ENCODE measurements at places on chromosomes 2 and 18.

DNA sequence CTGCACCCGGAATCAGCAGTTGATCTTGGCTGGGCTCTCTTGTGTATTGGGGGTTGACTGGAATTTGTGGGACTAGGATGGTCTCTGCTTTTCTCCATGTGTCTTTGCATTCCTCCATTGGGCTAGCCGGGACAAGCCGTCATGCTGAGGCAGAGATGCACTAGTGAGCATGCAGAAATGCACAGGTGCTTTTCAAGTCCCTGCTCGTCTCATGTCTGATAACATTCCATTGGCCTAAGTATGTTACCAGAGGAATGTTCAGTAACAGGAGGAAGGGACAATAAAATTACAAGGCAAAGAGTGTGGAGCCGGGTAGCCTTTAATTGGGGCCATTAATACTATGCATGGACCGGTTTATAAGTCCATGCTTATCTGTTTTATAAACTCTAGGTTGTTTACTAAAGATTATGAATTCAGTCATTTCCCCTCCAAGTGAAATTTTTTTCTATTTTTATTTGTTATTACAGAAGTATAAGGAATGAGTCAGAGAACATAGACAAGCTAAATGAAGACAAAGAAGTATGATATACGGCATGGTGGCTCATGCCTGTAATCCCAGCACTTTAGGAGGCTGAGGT, 24.4 kb upstream of the AAK1 start:
- DNase-seq: no peak

GRCh38 chr2:40289771-40290404, 162.0 kb downstream of the SLC8A1 start:
- no peak for DNase-seq

- no peak for DNase-seq
Observed at GRCh38 chr2:191215666-191216065, 29.5 kb upstream of the MYO1B start.

DNA sequence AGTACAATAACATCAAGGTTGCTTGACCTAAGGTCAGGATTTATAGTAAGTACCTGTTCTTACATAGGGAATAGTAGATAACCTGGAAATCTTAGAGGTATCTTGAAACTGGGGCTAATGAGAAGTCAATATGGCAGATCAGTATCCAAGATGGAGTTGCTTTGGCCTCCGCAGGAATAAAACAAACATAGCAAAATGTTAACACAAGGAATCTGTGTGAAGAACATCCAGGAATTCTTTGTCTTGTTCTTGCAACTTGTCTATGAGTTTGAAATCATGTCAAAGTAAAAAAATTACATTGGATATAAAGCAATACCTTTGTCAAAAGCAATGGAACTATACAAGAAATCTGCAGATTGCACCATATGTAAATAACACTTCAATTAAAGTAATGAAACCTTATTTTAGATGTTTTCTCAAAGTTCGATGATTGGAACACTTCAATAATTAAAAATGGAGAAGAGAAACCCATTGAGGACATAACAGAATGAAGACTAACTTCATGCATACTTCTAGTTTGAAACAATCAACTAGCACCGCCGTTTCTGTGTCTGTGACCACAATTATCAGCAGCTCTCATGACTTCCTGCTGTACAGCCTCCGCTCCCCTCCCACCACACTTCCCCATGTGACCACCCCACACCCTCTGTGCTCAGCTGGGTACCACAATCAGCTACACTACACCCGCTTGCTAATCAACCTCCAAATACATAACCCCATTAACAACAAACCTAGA, 27.6 kb downstream of the C2orf76 start:
- peak; percentile 59 for DNase-seq

DNA sequence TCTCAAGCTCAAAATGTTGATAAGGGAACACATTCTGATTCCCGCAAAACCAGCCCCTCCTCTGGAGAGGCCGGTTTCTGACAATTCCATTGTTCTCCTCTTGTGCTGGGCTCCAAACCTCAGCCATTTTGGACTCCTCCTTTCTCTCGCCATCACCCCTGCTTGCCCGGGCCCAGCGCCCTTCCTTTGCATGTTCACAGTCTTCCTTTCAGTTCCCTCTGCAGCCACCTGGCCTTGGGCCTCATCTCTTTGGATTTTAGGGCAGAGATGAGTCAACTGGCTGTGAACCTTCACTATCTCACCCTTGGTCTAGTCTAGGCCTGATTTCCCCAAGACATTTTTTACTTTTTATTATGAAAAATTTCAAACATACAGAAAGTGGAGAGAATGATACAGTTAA, 155.9 kb upstream of the MAP3K20 start:
- no peak for DNase-seq

DNA sequence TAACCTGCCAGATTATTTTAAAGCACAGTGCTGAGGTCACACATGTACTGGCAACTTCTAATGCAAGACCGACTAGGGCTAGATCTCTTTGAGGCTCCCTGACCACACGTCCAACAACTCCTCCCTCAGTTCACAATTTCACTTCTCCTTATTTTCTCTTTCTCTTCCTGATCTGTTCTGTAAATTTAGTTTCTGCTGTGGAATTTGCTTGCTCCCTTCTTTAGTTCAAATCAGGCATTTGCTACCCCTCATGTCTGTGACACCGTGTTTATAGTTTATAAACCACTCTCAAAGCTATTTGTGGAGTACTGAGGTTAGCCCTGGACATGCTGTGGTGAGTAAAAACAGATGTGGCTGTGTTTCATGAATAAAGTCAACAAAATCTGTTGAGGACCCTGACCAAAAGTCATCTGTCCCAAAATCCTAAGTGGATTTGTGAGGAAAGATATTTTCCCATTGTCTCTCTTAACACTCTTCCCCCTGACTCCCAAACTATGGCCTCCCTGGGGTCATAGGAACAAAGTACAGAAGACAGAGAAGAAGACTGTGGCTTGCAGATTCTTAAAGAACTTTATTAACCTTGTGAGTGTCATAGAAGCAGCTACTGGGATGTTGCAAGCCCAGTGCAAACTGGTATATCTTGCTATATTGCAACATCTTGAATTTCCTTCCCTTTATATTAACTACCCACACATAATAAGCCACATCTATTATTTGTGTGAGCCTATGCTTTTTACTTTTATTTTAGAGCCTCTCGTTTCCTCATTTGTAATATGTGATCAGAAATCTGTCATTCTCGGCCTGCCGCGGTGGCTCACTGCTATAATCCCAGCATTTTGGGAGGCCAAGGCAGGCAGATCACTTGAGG, 3.5 kb upstream of the NAGK start:
- no peak for DNase-seq

DNA sequence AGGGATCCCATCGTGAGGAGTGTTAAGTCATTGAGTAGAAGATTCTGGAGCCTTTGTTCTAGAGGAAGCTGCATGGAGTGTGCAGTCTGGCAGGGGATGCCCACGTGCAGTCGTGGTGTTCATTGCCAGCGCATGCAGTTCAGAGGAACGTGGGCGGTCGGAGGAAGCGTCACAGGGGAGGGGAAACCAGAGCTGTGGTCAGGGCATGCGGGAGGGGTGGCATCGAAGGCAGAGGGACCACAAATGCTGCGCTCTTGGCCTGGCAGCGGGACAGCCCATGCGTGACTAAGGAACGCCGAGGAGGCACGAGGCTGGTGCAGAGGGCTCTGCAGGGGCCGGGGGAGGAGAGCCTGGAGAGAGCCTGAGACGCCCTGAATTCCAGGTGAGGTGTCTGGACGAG, 141.1 kb downstream of the KLHL29 start:
- no peak for DNase-seq

DNA sequence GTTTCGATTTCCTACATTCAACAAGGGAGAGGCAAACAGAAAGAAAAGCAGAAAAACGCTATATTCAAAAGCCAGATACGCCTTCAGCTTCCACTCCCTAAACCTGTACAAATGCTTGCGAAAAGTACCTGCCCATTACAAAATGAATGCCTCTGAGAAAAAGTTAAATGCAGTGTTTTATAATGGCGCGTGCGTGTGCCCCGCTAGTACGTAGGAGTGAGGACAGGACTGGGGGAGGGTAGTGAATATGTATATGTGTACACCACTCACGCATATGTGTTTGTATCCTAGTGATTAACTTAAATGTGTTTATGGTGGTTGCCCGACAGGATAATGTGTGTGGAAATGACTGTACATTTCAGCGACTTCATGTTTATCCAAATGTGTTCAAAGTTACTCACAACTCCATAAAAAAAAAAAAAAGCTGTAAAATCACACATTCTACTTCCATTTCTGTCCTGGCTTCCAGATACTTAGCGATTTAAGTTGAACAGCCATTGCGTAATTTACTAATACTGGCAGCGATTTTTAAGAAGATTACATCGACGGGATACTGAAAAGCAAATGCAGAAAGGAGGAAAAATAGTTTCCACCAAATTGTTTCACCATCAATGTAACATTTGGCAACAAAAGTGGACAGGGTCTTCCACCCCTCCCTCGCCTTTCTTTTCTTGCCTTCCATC, 1.3 kb downstream of the NEUROD1 start:
- DNase-seq: no peak

- DNase-seq: no peak
Observed at GRCh38 chr2:168355121-168355520, 101.0 kb upstream of the CERS6 start.

DNA sequence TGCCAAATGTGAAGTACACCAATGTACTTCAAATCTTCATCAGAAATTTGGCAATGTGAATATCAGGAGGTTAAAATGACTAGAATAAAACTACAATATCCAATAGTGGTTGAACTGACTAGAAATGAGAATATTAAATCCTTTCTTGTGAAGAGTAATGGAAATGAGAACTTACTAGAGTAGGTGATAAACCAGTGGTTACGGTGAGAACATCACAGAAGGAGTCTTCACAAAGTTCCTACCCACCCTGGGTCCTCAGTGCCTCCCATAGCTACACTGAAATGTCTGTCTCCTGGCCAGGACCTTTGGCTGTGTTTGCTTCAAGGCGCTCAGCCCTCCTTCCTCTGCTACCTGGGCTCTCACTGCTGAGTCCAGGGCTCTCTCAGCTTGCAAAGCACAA, 289.7 kb downstream of the STK39 start:
- DNase-seq: no peak

- no peak for DNase-seq
Observed at GRCh38 chr18:7132356-7133150, 15.0 kb upstream of the LAMA1 start.

GRCh38 chr2:118667348-118667747, 180.1 kb downstream of the EN1 start:
- DNase-seq: no peak

GRCh38 chr2:237571551-237571950, 5.2 kb downstream of the PRLH start:
- no peak for DNase-seq

DNA sequence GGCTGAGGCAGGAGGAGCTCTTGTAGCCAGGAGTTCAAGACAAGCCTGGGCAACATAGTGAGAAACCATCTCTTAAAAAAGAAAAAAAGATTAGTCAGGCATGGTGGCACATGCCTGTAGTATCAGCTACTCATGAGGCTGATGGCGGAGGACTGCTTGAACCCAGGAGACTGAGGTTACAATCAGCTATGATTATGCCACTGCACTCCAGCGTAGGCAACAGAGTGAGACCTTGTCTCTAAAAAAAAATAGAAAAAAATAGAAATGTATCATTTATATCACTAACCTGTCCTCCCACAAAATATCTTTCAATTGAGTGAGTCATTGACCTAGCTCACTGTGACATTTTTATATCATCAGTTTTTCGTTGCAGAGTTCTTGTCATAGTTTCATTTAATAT, 152.5 kb downstream of the DTNA start:
- DNase-seq: no peak

DNA sequence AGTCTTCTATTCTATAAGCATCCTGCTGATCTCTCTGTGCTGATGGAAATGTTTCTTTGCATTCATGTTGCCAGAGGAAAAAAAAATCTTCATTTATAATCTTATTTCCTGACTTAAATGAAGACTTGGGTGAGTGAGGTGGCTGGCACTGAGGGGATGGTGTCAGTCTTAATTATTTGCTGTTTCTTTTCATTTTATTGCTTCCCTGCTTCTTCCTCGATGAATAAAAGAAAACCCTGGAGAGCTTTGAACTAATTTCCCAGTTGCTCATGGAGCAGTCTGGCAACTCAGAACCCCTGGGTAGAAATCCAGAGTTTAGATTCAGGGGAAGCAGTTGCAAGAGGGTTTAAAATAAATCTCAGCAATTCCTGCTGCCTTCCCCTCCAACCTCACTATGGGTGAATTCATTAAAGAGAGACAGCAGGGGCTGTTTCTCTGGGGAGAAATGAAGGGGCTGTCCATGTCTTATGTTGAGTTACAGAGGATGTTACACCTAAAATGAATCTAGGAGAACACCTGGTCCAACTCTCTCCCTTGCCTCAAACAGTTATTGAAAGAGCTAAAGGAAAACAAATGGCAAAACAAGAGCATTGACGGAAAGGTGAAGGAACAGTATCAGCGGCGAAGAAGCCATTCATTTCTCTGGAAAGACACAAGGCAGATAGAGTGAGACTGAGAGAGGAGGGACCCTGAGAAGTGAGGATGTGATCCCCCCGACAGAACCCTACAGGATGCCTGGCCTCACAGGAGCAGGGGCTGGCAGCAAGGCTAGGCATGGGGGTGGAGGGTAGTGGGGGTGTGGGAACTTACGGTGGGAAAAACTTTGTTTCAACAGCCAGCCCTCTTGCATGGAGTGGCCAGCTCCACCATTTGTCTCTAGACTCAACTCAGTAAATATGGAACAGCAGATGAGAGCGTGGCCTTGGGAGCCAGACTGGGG, 41.0 kb downstream of the SP110 start:
- no peak for DNase-seq

GRCh38 chr2:7665880-7666279, 748.7 kb downstream of the RNF144A start:
- no peak for DNase-seq

DNA sequence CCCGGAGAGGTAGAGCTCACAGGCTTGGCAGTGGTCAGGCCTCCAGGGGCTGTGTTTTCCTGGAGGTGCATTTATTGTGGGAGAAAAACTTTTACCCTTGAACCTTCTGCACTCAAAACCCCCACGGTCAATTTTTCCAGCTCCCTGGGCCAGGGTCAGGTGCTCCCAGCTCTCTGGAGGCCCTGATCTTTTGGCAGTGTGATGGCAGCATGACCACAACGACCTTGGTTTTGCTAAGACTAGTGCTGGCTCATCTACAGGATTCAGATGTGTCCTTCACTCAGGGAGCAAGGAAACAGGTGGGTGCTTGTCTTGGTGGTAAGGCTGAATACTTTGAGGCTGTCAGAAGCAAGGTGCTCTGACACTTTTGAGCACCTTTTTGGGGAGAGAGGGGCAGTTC, 92.3 kb downstream of the CCDC93 start:
- no peak for DNase-seq

DNA sequence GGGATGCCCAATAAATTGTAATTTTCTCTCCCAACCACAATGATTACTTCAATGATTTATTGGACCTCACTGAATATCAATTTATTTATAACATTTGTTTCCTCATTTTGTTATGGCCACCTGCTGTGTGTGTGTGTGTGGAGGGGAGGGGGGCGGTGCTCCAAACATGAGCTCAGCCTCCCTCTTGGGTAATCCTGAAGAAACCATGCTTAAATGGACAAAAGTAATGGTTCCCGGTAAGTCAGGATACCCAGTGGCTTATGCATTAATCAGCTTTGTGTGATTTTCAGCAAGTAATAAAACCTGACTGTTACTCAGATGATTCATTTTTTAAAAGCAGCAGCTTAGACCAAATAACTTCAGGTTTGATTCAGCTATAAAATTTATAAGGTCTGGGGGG, 495.1 kb upstream of the MEX3C start:
- no peak for DNase-seq

All from CMK (cell line).